ENCODE measurements at places on chromosomes 7 and 10.

DNA sequence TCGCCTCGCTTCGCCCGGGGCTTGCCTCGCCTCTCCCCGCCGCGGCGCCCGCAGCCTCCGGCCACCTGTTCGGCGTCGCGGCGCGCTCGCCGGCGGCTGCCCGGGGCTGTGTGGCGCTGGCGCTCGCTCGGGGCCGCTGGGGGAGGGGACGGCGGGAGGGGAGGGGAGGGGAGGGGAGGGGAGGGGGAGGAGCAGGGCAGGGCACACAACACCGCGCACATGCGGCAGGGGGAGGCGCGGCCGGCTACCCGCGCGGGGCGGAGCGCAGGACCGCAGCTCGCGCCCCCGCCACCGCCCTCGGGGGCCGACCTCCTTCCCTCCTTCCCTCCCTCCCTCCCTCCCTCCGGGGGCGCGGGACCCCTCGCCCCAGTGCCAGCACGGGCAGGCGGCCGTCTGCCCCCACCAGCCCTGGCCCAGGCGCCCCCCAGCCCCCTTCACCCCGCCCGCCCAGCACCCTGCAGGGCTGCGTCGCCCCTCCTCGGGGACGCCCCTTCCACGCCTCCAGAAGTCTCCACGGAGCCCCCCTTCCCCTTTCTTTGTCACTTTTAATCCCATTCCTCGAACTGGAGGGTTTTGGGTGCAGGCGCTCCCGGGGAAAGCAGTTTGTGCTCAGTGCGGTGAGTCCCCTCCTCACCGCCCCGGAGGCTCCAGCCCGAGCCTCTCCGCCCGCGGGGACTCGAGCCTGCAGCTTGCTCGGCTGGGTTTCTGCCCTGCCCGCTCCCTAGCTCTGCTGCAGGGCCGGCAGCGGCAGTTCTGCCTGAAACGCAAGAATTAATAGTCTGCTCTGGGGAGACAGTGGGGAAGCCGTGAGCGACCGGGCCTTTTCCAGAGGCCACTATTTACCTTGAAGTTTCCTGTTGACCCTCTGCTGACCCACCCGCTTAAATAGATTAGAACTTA lies at the start of gene PARD3:
Gene PARD3, minus strand, starts transcription at position 112 of the 900 bp plus-strand sequence. CDS start 301 bp downstream, outside the sequence.
- no peak for DNase-seq

DNA sequence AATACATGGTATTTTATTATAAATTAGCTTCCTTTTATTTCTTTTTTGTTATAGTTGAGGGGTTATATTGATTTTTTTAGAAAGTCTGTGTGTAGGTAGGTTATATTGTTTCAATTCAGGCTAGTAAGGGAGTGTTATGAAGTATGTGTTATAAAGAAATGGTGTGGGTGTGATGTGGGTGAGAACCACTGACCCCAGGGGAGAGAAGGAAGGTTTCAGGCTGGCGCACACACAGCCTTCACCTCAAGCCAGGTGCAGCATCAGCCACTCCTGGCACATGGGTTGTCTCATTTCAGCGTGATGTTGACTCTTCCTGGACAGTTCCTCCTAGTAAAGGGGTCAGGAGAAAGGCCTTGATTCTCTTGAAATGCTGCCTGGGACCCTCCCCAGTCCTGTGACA lies 291.3 kb downstream of the POU6F2 start:
- DNase-seq = no peak

GRCh38 chr7:22250390-22250789 lies 106.6 kb downstream of the RAPGEF5 start:
- no peak for DNase-seq

DNA sequence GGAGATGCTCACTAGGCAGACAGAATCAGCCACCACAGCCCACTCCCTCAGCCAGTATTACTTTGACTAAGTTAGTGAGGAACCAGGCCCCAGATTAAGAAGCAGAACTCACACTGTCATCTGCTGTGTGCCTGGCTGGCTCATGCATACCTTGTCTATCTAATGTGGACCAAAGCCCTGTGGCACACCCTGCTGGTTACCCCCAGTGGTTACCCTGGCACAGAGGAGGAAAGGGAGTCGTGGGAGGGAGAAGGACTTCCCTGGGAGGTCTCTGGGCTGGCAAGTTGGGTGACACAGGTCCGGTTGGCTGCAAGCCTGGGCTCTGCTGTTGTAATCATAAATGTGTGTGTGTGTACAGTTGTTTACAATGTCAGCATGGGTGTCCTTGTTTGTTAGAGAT lies 7.5 kb upstream of the SH2D4B start:
- peak; percentile 34 for DNase-seq

DNA sequence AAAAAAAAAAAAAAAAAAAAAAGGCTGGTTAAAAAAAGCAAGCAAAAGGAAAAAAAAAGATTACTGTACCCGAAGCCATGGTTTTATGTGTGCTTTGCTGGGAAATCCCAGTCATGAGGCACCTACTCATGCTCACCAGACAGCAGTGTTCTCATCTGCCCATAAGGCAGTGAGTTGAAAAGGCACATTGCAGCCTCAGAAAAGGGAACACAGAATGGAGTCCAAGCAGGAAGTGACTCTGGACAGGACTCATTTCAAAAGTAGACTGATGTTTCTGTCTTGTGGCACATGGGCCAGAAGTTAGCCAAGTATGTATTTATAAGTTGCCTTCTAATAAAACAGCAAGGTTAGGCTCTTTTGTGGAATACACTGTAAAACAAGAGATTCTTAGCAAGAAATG lies 40.2 kb downstream of the PDSS1 start:
- no peak for DNase-seq

- DNase-seq = no peak
Measured at GRCh38 chr7:29332875-29333855, 138.6 kb downstream of the CHN2 start.

GRCh38 chr10:104233817-104234216 lies 1.7 kb upstream of the CFAP43 start:
- DNase-seq = no peak

DNA sequence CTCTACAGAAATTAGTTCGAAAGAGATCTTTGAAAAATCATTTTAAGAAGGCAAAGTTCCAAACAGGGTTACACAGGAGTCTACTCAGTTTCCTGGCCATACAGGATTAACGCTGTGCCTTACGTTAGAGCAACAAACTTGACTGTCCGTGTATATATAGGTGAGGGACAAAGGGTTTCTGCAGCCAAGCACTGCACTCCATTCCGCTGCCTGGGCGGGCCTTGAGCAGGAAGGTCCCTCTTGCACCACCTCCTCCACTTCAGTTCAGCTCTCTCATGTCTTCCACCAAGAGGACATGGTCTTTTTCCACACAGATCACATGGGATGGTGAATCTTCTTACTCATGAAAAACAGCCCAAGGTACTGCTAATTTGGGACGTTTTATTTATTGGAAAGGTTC lies 43.2 kb downstream of the MCMBP start:
- no peak for DNase-seq

DNA sequence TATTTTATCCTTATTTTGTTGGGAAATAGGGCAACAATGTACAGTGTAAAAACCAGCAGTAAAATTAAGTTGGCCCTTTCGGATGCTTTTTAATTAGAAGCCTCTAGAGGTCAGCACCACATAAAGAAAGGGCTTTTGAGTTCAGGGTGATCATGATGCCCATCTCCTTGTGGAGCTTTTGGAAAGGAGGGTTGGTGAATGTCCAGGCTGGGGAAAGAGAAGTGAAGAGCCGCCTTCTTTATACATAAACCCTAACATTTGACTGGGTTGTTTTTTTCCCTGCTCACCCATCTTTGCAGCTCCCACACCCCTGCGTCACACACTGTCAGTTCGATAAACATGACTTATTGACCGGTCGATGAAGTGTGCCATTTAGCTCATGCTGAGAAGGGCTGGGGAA lies 29.8 kb downstream of the MTURN start:
- DNase-seq = no peak

DNA sequence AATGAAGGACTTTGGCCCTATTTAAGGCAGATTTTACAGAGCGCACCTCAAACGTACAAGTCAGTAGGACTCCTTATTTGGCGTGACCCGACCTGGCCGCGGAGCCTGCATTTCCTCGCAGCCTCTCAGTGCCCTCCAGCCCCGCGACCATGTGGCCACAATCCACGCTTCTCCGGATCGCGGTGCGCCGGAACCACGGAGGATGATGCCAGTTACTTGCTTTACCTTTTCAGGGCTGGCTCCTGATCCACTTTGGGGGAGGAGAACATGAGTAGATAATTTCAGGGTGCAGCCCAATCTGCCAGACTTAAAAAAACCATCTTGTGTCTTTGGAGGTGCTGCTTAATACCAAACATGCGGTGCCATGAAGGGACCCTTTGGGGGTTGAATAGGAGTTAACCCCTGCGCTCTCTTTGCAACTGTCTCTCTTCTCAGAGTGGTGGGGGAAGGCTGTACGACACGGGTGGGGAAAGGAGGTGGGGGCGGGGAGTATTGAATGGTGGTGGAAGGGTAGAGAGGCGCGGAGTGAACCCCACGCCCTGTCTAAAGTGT lies 1.5 kb downstream of the FRAT1 start:
- no peak for DNase-seq

GRCh38 chr7:106070567-106071254 lies 41.4 kb downstream of the SYPL1 start:
- no peak for DNase-seq

DNA sequence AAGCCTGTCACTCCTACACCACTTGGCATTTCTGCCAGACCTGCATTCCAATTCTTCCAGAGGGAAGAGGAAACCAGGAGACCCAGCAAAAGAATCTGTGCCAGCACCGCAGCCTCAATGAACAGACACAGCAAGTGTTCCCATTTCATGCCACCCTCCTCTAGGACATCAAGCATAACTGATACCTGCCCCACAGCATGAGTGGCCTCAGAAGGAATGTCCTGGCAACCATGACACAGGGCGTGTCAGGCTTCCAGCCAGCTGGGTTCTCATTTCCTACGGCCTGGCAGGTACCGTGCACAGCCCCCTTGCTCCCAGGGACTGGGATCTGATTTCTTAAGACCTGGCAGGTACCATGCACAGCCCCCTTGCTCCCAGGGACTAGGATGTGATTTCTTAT lies 7.8 kb downstream of the MAD1L1 start:
- no peak for DNase-seq

- no peak for DNase-seq
Measured at GRCh38 chr10:6354168-6354772, 151.5 kb downstream of the PFKFB3 start.

DNA sequence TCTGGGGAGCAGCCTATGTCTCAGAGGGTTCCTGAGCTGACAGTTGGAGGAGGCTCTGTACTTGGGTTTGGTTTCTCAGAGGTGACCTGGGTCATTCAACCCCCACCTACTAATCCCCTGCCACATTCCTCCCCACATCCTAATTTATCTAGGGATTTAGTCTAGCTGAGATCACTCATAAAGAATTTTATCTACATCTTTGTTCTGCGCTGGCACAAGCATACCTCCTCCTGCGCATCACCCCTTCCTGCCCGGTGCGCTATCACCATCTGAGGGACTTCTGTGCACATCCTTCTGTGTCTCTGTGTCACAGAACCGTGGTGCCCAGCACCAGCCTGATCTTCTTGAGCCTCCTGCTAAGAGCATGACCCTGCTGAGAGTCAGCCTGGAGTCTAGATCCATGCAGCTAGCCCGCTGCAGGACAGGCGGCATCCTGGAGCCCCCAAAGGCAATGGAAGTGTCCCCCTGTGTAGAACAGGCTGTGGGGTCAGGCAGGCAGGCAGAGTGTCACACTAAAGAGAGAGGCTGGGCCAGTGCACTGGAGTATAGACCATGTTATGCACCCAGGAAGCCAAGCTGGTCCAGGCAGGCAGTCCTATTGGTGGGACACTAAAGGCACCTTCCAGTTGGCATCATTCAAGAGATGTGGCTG lies 63.6 kb downstream of the ARHGAP22 start:
- no peak for DNase-seq

GRCh38 chr10:75497997-75498883 lies 66.8 kb downstream of the LRMDA start:
- no peak for DNase-seq

DNA sequence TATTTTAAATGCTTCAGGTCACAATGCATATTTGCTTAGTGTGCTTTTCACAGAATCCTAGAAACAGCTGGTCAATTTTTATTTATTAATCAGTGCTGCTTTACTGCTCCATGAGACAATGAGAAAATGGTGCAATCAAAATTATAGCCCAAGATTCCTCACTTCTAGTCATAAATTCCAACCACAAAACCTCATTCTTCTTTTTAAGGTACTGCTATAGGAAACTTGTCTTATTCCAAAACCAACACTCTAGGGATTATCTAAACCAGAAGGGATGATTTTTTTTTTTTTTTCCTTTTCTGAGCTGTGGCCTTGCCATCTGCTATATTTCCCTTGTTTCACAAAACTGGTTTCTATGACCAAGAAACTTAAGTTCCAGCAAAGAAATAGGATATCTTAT lies 64.0 kb upstream of the SEMA3A start:
- no peak for DNase-seq

GRCh38 chr7:103640031-103640779 lies 194.2 kb upstream of the SLC26A5 start:
- DNase-seq = no peak

- DNase-seq = no peak
Measured at GRCh38 chr7:155885167-155886155, 73.2 kb upstream of the SHH start.

DNA sequence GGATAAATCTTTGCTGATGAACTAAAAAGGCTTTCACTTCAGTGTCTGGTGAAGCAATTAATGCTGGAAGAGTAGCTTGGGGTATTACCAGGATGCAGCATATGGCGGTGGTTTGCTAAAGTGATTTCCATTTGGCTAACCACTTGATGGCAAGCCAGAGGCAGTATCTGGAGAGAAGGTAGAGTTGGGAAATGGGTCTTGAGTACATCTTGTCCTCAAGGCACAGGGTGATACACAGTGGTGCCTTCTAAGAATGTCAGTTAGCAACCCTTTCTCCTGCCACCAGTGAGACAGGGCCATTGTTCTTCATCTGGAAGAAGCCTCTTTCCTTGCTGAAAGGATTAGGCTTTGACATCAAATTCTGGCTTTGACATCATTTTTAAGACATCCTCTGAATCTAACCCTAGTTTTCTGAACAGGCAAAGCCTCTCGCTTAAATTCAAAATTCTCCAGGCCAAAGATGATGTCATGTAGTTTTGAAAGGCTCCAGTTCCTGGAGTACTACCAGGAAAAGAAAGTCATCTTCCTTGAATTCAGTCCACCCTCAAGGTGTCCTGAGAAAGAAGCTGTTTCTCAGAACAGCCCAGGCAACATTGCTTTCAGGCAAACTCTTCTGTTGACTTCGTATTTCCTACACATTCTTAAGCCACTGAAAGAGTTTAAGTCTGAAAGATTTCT lies 162.4 kb downstream of the ARID5B start:
- no peak for DNase-seq

DNA sequence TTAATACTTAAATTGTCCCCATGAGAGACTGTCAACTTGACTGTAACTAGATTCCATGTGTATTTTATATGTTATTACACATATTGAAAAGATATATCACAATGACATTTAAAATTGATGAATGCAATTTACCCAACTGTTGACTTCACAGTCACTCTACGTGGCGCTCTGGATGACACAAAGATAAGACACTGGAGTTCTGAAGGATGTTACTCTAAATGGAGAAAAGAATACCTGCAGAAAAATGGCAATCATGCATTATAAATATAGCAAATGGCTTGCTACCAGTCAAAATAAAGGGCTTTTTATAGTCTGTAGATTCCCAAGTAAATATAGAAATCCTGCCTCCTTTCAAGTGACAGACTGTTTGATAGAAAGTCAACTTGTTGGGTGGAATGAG lies 143.6 kb upstream of the KLF6 start:
- no peak for DNase-seq

GRCh38 chr7:83178796-83179195 lies 16.1 kb upstream of the PCLO start:
- DNase-seq = no peak

Measured in stimulated activated CD8-positive, alpha-beta memory T cell treated with anti-CD3 and anti-CD28 coated beads, Interleukin-2, amount 100 ng/mL, for 48 hours (primary cell).